ENCODE measurements at places on chromosomes 4 and X.

DNA sequence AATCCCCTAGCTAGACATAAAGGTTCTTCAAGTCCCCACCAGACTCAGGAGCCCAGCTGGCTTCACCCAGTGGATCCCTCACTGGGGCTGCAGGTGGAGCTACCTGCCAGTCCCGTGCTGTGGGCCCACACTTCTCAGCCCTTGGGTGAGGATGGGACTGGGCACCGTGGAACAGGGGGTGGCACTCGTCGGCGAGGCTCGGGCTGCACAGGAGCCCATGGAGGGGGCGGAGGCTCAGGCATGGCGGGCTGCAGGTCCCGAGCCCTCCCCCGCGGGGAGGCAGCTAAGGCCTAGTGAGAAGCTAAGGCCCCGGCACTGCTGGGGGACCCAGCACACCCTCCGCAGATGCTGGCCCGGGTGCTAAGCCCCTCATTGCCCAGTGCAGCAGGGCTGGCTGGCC is 16.1 kb upstream of the ACSL4 start:
- no peak for DNase-seq

DNA sequence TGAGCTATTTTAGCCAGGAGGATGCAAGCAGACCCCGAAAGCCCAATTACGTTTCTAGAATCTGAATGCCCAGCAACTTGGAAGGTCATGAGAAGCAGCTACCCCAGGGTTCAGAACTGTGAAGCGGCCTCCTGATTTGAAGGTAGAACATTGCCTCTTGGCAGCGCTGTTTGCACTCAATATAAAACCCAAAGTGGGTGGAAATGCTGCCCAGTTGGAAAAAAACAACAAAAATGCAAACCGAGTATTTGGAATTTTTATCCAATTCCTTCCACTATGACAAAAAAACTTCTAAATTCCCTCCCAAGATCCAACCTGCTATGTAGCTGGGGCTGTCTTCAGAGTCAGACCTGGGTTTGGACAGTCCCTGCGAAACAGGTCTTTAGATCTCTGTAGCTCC is 103.3 kb upstream of the RBPJ start:
- no peak for DNase-seq

DNA sequence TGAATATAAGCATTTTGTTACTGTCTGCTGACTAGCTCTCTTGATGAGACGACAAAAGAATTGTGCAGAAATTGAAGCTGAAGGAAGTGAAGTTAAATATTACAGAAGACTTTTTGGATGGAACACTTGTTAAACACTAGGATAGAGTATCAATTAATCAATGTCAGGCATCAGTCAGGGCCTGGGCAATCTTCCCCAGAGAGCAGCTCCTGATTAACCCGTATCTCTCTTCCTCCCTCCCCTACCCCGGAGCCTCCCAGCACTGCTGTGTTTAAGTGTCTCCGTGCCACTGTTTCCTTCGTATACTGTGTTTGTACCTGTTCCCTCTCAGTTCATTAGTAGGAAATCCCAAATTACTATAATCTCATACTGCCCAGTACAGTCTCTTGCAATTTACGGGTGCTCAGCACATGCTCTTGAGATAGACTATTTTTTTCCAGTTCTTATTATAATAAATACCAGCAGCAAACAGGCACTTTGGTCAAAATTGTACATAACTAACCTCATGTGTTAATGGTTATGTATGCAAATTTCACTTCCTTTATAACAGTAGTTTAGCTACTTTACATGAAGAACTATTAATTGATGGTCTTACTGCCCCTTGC is 765.7 kb upstream of the FTHL17 start:
- DNase-seq = no peak

DNA sequence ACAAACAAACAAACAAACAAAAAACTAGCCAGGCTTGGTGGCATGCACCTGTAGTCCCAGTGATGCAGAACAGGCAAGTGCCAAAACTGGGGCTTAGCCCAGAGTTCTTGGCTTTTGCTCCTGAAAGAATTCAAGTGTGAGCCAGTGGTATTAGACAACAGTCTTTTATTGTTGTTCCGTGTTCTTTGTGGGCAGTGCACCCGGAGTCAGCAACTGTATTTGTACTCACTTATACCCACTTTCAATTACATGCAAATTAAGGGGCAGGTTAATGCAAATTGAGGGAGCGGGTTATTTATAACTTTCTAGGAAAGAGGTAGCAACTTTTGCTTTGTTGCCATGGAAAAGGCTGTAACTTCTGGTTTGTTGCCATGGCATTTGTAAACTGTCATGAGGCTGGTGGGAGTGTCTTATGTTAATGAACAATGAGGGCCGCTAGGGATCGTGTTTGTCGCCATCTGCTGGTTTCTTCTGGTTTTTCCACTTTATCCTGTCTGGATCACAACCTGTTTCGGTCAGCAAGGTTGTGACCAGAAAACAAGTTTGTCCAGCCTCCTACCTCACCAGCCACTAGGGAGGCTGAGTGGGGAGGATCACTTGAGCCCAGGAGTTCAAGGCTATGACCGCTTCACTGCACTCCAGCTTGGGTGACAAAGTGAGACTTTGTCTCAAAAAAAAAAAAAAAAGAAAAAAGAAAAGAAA is 88.8 kb upstream of the ESX1 start:
- DNase-seq = peak; percentile 20

DNA sequence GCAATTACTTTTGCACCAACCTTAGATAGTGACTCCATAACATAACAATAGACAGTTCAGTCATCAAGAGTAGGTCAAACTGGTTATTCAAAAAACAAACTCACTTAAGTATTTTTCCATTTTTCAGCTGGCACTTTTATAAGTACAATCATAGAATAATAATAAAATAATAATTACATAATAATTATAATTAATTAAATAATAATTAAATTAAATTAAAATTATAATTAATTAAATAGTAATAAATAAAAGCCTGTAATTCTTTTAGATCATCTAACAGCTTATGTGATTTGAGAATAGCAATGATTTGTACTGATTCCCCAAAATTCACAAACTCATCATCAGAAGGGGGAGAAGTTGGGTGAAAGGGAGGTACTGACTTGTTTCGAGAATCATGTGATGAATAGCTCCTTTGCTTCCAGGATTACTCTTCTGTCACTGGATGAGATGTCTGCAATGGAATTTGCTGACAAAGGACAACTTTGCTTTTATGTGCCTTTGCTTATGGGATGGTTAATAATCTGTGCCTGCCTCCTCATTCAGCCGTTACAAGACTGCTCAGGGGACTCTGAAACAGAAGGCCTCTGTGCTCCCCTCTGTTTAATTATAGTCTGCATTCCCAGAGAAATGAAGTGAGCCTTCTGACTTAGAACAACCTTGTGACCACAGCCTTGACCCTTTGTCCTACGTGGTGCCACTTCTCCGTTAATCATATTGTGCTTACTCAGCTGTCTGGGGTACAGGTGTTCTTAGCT is 104.8 kb upstream of the ENPEP start:
- no peak for DNase-seq

- no peak for DNase-seq
Observed at GRCh38 chr4:19260346-19260745, 991.4 kb upstream of the SLIT2 start.

- no peak for DNase-seq
Observed at GRCh38 chr4:40157436-40157835, 39.4 kb upstream of the RHOH start.

DNA sequence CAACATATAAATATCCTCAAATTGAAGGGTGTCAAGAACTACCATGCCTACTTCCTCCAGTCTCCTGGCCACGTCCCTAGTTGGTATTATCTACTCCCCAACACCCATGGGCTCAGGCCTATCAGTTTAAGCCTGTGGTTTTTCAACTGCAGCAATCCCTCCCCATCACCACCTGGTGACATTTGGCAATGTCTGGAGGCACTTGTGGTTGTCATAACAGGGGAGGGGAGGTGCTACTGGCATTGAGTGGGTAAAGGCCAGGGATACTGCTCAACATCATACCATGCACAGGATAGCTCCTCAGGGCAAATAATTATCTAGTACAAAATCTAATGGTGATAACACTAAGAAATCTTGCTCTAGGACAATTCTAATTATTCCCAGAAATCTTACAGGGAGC is 95.3 kb downstream of the COMMD8 start:
- DNase-seq = no peak

- DNase-seq = no peak
Observed at GRCh38 chrX:27964432-27964831, 16.8 kb downstream of the DCAF8L1 start.

GRCh38 chr4:134756421-134756820 is 554.8 kb upstream of the PABPC4L start:
- DNase-seq = no peak

GRCh38 chrX:50586407-50586806 is 115.8 kb upstream of the DGKK start:
- no peak for DNase-seq

DNA sequence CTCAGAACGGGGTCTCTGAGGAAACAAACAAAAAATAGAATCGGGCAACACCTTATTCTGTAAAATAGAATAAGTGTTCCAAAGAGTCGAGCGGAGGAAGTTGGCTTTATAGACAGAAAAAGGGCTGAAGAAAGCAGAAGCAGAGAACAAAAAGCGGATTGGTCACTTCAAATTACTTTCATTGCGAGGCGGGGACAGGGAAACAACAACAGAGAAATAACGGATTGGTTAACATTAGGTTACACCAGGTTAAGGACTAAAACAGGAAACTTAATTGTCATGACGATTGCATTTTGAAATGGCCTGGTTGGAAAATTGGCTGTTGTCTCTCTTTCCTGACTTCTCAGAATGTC is 433 bp upstream of the COQ2 start:
- DNase-seq = no peak

GRCh38 chrX:46582966-46583365 is 9.4 kb downstream of the CHST7 start:
- DNase-seq = no peak

DNA sequence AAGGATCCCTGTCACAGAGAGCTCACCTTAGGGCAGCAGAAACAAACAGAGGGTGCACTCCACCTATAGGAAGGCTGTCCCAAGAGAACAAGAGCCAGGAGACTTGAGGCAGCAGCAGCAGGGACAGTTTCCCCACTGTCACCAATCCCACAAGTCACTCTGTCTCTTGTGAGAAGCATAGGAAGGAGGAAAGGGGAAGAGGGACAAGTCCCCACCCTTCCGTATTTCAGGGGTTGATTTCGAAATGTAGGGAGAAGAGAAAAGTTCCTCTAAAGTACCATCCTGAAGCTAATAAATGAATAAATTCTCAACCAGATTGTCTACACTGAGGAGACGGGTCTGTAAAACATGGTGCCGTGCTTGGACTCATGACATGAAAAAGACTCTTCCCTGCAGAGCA is 9.5 kb upstream of the TLR8 start:
- no peak for DNase-seq

GRCh38 chr4:143212566-143212965 is 27.8 kb downstream of the USP38 start:
- no peak for DNase-seq

DNA sequence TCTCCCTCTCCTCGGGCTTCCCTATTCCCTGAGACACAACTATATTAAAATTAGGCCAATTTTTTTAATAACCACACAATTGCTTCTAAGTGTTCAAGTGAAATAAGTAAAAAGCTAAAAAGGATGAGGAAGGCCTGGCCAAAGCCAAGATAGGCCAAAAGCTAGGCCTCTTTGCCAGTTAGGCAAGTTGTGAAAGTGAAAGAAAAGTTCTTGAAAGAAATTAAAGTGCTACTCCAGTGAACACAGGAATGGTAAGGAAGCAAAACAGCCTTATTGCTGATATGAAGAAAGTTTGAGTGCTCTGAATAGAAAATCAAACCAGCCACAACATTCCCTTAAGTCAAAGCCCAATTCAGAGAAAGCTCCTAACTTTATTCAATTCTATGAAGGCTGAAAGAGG is 114.2 kb upstream of the FAT4 start:
- no peak for DNase-seq

GRCh38 chr4:43992552-43992951 is 456.1 kb downstream of the KCTD8 start:
- DNase-seq = no peak

DNA sequence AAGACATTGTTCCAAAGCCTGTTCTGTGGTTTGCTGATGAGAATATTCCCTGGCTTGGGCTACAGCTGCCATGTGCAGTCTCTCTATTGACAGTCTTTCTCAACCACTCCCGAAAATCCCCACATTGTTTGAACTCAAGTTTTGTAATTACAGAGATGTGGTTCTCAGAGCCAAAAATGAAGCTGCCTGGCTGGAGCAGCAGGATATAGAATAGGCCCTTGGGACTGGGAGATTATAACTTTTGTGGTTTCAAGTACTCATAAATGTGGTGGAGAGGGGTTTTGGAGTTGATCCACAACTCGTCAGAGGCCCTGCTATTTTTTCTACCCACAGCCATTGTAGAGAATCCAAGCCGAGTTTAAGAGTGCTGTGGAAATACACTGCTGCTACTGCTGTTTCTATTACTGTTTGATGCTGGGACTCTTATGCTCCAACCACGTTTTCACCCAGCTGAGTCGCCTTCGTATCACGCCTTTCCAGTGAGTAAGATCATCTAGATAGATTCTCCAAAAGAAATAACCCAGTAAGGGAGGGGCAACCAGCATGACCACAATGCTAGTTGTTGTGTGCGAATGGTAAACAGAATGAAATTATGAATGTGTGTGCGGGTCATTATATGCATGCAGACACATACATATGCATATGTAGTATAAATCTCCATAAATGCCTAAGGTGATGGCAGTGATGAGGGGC is 57.1 kb upstream of the ATXN3L start:
- no peak for DNase-seq

DNA sequence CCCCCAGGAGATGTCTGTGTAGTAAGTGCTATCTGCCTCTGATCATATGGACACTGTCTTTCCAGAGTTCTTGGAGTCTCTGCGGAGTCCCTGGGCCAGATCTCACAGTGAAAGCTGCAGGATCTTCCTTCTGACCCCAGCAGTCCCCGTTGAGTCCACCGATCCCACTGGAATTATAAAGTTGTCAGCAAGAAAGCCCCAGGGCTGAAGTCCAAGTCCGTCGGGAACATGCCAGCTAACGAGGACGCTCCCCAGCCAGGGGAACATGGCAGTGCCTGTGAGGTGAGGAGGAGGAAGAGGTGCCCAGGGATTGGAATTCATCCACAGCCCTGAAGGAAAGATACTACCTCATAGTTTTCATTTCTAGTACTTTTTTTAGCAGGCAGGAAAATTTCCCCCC is 9.3 kb downstream of the ZNF81 start:
- DNase-seq = no peak
